Activated CD8-positive, alpha-beta memory T cell treated with anti-CD3 and anti-CD28 coated beads, Interleukin-2, amount 50 U/mL, for 4 hours (primary cell): ENCODE measurements at places on chromosomes 12 and 14.

GRCh38 chr12:57401165-57401564 lies 29.7 kb downstream of the R3HDM2 start:
- no peak for DNase-seq

DNA sequence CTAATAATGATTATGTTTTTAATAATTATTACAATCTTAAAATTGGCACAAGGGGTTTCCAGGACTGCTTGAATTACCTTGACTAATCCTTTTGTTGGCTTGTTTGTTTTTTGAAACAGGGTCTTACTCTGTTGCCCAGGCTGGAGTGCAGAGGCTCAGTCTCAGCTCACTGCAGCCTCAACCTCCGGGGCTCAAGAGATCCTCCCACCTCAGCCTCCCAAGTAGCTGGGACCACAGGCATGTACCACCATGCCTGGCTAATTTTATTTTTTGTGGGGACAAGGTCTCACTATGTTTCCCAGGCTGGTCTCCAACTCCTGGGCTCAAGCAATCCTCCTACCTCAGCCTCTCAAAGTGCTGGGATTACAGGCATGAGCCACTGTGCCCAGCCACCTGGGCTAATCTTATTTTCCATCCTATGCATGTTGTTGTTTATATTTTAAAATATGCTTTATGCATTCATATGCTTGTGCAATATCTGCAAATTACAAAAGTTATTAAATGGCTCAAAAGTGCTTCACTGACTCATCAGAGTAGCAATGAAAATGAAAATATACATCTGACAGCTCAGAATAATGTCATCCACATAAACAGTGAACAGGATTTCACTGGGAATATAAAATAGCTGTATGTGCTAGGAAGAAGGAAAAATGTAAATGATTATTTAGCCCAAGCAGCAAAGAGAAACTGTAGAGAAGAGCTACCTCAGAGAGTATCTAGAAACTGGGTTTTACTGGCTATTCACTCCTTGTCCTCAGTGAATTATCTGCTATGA lies 24.8 kb upstream of the PLEKHG6 start:
- no peak for DNase-seq

DNA sequence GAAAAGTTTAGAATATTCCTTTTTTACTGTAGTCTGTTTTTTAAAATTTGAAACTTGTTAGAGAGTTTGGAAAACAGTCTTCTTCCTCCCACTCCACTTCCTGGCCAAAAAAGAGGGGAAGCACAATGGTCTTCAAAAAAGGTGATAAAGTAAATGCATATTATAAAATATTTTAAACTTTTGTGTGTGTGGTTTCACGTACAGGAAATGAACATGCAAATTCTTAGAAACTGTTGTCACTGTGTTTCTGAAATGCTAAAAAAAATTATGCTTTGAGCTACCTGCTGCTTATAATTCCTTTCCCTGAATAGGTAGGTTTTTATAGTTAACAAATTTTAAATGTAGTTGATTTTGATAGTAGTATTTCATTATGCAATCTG lies 2.9 kb downstream of the FGFR1OP2 start:
- DNase-seq, result no peak

GRCh38 chr14:28097585-28097984 lies 669.0 kb upstream of the FOXG1 start:
- DNase-seq, result no peak

GRCh38 chr14:95833429-95833828 lies 43.2 kb upstream of the TUNAR start:
- no peak for DNase-seq

DNA sequence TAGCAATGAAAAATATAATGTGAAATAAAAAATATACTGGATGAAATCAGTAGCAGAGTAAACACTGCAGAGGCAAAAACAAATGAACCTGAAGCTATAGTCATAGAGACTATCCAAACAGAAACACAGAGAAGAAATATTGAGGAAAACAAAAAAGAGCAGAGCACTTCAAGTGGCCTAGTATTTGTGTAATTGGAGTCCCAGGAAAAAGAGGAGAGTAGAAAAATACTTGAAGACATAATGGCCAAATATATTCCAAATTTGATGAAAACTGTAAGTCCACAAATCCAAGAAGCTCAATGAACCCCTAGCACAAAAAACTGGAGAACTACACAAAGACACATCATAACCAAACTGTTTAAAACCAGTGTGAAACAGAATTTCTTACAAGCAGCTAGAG lies 37.2 kb upstream of the CTDSP2 start:
- no peak for DNase-seq

DNA sequence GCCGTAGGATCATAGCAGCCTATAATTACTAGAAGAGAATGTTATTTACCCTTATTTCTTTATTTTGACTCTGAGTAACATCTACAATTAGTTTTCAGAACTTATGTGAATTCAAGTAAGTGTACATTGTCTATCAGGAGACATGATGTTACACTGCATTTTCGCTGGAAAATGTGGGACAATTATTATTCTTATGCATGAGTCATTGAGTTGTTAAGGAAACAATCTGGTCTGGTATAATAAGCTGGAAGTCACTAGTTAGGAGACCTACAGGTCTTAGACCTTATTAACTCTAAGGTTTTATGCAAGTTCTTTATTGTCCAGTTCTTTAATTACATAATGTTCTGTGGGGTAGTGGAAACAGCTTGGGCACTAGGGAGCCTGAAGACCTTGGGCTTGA lies 5.8 kb downstream of the KTN1 start:
- DNase-seq, result no peak

DNA sequence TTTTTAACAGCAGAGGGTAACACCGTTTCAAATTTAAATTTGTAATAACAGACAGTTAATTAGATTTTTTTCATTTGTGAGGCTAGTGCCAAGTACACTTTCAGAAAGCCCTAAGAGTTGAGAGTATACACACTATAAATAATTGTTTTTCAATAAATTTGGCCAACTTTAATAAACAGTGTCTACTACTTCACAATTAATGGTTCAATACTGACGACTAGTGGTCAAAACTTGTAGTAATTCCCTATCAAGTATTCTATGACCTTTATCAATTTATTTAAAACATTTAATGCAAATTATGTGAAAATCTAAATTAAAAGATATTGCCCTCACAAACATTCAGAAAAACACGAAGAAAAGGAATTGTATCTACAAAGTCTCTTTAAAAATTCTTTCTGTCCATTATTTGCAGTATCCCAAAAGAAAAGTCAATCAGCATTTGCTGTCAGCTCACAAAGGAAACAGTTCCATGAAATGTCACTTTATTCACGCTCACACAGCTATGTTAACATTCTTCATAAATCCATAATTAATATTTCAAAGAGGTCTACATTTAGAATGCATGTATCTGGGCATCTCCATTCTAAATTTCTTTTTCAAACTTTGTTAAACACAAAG lies 91.2 kb downstream of the CEP128 start:
- DNase-seq, result no peak

DNA sequence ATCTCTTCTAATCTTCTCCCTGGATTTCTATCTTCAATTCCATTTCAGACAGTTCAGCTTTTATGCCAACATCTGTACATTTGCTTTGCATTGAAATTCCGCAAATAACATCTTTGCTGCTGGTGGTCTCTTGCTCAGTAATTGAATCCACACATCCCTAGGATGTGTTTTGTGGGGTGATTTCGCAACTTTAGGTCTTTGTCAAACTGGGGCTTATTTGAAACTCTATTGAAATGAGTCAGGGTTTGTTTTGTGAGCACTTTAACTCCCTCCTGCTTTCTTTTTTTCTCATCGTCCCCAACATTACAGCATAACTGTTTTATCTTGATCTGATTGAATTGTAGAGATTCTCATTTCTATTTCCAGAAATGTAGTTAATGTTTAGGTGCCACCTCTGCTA lies 404.3 kb downstream of the NPAS3 start:
- DNase-seq, result no peak

GRCh38 chr12:32486158-32486557 lies 86.8 kb downstream of the FGD4 start:
- no peak for DNase-seq

DNA sequence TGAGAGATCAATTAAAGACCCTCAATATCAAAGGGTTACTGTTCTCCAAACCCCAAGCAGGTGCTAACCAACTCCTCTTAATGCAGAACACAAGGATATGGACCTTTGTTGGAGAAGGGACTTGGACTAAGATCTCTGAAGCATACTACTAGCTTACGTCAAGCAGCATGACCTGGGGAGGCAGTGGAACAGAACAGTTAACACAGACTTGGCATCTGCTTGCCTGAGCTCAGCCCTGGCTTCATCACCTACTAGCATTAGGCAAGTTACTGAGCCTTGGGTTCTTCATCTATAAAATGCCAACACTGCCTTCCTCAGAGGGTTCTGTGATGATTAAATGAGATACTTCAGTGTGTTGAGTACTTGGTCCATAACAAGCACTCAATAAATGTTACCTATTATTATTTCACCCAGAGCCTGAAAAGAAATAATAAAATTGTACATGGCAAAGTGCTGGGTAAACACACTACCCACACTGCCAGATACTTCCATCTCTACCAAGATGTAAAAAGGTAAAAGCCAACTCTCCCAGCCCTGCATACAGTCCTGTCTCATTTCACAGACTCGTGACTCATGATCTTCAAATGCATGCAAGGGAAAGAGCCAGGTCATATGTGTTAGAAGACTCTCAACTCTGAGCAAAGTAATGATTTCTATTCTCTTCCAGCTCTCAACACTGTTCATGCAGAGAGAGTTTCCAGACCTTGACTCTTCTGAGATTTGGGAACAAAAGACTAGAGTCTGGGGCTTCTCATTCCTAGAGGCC lies 39.7 kb downstream of the FMNL3 start:
- DNase-seq, result no peak

GRCh38 chr12:78209846-78210505 lies 379.3 kb downstream of the NAV3 start:
- no peak for DNase-seq

GRCh38 chr12:52839436-52840105 lies 5.5 kb upstream of the KRT79 start:
- no peak for DNase-seq

- peak; percentile 82 for DNase-seq
Observed at GRCh38 chr14:95515596-95516552, 576 bp downstream of the SYNE3 start.

GRCh38 chr12:76020281-76020680 lies 11.3 kb downstream of the PHLDA1 start:
- DNase-seq, result peak; percentile 67

DNA sequence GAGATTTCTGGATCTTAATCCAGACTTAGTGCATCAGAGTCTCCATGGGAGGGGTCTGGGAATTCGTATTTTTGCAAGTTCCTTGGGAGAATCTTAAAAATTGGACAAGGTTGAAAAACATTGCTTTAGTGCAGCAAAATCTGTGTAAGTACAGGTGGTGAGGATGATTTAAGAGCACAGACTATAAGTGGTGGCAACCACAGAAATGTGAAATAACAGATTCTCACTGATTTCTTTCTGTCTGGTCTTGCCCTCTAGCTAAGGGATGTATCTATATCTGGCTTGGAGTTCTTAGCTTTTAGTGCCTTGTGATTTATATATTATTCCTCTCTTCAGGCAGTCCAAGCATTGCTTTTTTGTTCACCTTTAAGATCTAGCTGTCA lies 116.2 kb downstream of the DIP2B start:
- DNase-seq, result no peak

DNA sequence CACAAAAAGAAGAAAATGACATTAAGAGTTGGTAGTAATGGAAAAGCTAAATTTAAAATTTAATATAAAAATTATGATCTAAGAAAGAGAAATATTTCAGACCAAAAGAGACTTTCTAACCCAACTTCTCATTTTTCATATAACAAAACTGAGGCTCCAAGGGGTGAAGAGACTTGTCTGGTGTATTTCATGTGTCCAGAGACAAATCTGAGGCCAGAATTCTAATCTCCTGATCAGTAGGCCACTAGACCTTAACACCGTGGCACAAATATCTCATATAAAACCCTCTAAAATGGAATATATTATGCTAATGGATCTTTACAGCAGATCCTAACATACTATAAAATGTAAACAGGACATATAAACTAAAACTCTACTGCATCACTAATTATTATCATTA lies 275.7 kb upstream of the SLC16A7 start:
- DNase-seq, result no peak

DNA sequence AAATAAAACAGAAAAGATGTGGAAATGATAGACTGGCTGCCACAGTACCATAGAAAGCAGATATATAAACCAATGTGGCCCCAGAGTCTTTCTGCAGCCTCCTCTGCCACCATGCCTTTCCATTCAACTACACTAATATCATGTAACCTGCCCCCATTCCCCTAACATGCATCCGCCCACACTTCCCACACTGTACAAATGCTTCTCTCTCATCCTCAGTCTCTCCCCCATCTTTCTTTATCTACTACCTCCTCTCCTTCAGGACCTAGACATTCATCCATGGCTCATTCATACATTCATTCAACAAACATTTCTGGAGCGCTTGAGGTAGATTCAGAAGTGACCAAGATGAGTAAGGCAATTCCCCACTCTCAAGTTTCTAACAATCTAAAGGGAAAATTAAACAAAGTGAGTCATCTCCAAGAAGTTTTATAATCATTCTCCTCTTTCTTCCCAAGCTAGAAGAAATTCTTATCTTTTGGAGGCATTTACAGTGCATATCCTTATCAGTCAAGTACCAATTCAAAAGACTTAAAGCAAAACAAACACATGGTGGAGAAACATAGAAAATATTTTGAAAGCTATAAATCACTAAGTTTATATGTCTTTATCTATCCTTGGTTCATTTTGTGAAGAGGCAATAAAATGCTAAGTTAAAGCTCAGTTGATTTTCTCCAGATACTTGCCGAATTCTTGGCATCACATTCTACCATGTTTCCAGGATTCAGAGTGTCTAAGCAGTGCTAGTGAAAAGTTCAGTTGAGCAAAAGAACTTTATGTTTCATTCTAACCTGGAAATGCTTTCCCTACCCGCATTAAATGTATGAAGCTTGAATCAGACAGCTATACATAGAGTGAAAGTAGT lies 70.5 kb upstream of the FRMD6 start:
- DNase-seq, result no peak

GRCh38 chr14:79555429-79555828 lies 655.9 kb downstream of the DIO2 start:
- DNase-seq, result no peak

GRCh38 chr14:53964249-53964648 lies 7.6 kb upstream of the BMP4 start:
- no peak for DNase-seq

DNA sequence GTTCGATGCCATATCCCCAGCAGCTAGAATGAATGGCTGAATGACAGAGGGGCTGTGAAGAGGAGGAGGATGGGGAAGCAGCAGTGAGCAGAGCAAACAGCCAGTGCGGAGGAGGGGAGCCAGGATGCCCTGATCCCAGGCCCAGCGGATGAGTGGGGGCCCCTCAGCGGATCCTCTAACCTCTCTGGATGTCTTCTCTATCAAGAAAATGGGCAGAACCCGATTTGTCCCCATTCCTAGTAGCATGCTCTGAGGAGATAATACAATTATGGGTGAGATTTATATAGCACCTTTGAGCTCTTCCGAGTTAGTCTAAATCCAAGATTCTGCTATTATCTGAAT lies 30.0 kb upstream of the RPLP0 start:
- no peak for DNase-seq

- no peak for DNase-seq
Observed at GRCh38 chr12:2768224-2768961, 26.4 kb upstream of the FKBP4 start.

- DNase-seq, result no peak
Observed at GRCh38 chr12:111295176-111295575, 73.7 kb downstream of the PHETA1 start.

- DNase-seq, result no peak
Observed at GRCh38 chr14:102629808-102630350, 37.4 kb downstream of the RCOR1 start.
